ENCODE measurements at places on chromosomes 6 and 20.

DNA sequence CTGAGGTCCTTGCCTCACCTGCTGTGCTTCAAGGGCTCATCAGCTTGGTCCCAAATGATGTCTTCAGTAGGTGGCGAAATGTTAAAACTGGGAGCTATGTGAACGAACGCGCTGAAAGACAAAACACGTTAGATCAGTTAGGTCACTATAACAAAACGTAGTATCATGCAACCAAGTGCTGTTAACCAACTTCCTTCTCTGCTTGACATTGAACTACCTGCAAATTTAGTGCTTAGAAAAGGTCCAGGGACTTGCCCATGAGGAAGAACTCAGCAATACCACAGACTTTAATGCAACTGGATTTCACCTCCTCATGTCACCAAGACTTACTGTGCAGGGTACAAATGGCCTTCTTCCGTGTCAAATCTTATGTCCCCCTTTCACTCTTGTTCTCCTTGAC is 24.8 kb downstream of the BACH2 start:
- DNase-seq = no peak

GRCh38 chr6:35469751-35470662 is 1.8 kb downstream of the RPL10A start:
- no peak for DNase-seq

GRCh38 chr6:24646771-24647170 is 780 bp upstream of the KIAA0319 start:
- DNase-seq = no peak

DNA sequence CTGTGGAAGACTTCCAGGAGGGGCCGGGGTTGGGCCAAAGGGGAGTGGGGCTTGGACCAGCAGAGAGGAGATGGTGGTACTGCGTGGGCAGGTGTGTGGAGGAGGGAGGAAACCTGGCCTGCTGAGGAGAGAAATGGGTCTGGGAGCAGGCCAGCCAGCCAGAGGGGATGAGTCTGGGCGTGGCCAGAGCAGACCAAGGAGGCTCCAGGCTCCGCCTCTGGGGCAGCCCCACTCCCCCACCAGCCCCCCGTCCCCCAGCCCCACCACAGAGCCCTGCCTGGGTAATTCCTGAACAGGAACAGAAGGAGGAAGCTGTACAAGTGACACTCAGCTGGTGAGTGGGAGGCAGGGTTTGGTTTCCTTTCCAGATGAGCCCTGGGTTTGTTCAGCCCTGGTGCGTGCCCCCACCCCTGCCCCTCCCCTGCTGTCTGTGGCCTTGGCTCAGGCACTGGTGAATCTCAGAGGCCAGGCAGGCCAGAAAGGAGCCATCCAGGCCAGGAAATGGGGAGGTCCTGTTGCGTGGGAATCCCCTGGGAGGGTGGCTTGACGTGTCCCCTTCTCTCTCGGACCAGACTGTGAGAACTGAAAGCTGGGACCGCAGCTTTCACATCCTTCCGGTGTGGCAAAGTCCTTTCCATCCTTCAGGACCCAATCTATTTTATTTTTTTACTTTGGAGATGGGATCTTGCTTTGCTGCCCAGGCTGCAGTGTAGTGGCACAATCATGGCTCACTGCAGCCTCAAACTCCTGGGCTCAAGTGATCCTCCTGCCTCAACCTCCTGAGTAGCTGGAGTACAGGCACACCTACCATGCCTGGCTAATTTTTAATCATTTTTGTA is 9.4 kb upstream of the SRC start:
- peak; percentile 23 for DNase-seq

GRCh38 chr20:38108438-38108985 is 56.6 kb downstream of the TGM2 start:
- DNase-seq = no peak

GRCh38 chr20:23087587-23088251 is 1.6 kb upstream of the CD93 start:
- no peak for DNase-seq

- DNase-seq = no peak
Measured at GRCh38 chr6:36613200-36613995, 19.2 kb downstream of the SRSF3 start.

- no peak for DNase-seq
Measured at GRCh38 chr20:32527447-32528055, 57.6 kb downstream of the NOL4L start.

- no peak for DNase-seq
Measured at GRCh38 chr20:38764567-38765318, 16.5 kb downstream of the ACTR5 start.

DNA sequence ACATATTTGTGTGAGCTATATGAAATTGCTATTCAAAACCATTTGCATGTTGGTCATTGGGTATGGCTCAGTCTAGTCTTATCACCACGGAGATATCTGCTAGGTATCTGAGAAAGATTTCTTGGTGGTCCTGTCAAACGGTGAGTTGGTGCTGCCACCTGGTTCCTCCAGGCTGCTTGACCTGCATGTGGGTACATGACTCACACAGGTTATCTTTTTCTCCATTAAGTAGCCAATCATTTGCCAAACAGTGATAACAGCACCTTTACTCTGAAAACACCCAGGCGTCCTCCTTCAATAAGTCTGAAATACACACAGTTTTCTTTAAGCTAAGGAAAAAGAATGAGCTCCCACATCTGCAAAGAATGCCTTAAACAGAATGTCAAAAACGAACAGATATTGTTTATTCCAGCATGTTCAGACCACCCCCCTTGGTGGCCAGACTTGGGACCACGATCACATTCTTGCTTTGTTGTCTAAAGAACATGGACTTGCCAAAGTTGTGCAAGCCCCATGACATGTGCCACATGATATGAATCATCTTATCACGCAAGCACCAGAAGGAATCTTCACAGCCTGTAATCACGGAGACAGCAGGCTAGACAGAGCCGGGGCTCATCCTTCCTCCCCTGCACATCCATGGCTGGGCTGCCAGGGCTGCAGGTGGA is 200.7 kb upstream of the THBS2 start:
- no peak for DNase-seq

DNA sequence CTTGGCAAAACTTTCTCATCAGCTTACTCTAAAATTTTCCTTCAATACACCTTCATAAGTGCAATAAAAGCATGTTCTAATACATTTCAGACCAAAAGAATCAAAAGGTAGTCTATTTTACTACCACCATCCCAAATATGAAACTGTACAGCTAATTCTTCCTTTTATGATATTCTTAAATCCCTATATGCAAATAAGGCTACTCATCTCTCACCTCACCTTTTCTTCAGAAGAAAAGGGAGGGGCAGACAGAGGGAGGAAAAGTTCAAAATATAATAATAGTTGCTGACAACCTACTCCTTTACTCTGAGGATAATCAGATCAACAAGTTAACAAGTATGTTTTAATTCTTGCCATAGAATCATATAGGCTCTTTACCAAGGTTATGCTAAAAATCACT is 7.4 kb downstream of the C6orf120 start:
- no peak for DNase-seq

DNA sequence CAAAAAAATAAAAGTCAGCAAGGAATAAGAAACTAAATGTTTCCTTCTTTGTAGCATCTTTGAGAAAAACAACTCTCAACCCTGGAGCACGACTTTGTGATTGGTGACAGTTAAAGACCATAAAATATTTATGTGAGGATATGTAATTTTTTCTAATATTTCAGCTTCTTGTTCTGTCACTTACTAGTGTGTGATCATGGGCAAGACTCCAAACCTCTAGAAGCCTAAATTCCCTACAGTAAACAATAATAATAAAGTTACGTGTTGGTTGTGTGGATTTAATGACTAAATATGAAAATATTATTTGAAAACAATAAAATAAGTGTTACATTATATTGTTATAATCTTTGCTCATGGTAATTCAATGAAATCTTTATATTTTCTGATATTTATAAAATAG is 735.6 kb upstream of the MARCKS start:
- no peak for DNase-seq

- DNase-seq = no peak
Measured at GRCh38 chr20:38766071-38766470, 17.8 kb downstream of the ACTR5 start.

DNA sequence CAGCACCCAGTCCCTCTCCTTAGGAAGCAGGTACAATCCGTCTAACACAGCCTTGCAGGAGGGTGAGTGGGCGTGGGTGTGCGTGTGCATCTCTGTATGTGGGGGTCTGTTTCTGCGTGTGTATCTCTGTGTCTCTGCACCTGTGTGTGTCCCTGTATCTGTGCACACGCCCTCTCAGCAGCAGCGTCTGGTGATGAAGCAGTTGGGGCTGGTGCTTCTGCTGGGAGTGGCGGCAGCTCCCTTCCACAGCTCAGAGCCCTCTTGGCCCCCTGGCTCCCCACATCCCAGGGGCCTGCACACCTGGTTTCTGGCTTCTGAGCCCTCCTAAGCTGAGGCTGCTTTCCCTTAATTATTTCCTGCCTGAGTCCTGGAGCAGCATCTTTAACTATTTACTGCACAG is 49.5 kb upstream of the CCDC167 start:
- DNase-seq = no peak

GRCh38 chr20:23126281-23127061 is 40.3 kb upstream of the CD93 start:
- no peak for DNase-seq

DNA sequence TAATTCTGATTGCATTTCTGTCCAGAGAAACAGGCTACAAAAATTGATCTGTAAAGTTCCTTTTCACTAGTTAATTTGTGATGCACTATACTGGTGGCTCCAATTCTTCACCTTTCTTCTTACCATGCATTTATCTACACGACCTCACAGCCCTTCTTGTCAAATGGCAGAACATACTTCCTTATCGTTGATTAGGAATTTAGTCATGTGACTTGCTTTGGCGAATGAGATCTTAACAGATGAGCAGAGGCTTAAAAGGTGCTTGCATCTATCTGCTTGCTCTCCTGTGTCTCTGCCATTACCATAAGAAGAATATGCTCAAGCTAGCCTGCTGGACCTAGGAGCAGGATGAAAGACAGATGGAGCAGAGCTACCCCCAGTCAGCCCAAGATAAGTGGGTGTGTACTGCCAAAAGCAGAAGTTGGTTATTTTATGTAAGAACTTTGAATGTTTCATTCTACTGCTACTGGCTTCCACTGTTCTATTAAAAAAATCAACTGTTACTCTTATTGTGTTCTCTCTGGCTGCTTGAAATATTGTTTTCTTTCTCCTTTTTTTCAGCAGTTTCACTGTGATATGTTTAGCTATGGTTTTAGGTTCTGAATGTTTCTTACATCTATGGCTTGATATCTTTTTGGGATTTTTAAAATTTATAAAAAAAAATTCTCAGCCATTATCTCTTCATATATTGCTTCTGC is 40.2 kb upstream of the RBM24 start:
- DNase-seq = no peak

DNA sequence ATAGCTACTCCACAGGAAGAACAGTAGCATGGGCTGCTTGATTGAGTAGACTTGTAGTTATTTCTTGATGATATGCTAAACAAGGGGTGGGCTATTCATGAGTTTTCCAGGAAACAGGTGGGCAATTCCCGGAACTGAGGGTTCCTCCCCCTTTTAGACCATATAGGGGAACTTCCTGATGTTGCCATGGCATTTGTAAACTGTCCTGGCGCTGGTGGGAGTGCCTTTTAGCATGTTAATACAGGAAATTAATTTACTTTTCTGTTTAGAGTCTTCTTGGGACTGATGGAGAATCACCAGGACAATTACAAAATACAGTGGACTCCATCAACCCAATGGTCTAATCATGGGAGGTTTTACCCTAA is 22.7 kb downstream of the CYP24A1 start:
- DNase-seq = no peak

DNA sequence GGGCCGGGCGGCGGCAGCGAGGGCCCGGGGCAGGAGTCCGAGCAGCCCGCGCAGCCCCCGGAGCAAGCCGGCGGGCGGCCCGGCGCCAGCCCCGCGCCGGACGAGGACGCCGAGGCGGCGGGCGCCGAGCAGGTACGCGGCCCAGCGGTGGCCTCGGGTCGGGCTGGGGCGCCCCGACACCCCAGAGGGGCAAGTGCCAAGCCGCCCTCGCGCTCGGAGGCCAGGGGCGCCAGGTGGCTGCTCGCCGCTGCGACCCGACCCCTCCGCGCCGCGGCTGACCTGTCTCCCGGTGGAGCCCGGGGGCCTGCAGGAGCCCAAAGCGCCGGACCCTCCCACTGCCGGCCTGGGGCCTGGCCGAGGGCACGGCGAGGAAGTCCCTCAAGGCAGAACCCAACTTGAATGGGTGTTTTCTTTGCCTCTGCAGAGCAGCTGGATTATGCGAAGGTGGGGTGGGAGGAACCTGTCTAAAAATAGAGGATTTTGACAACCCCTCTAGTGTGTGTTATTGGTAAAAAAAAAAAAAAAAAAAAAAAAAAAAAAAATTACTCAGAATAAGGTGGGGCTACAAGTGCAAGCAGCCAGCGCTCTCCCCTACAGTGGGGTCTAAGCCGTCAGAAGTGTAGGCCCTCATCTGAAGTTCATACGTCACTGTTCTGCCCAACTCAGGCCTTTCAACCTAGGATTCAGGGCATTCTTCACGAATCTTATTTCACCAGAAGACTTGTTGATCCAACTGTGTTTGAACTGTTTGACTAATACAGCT is 609 bp downstream of the OGFRL1 start:
- DNase-seq = peak; percentile 50

DNA sequence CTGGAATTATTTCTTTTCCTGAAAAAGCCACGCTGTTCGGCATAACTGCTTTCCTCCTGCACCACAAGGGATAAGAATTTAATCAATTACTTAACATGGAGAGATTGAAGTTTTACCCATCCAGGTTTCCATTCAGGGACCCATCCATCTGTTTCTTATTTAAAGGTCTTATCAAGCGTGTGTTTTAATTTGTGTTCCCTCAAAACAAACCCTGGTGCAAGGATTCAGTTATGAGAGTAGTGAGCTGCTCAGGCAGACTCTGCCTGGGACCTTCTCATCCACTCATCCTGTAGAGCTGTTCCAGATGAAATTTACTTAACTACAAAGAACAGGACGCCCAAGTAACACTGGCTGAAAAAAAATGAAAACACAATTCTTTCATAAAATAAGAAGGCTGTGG is 97.8 kb downstream of the BANF2 start:
- no peak for DNase-seq

- DNase-seq = no peak
Measured at GRCh38 chr6:37242429-37243052, 15.0 kb upstream of the TBC1D22B start.

GRCh38 chr6:7204726-7205125 is 97.0 kb downstream of the RREB1 start:
- no peak for DNase-seq

DNA sequence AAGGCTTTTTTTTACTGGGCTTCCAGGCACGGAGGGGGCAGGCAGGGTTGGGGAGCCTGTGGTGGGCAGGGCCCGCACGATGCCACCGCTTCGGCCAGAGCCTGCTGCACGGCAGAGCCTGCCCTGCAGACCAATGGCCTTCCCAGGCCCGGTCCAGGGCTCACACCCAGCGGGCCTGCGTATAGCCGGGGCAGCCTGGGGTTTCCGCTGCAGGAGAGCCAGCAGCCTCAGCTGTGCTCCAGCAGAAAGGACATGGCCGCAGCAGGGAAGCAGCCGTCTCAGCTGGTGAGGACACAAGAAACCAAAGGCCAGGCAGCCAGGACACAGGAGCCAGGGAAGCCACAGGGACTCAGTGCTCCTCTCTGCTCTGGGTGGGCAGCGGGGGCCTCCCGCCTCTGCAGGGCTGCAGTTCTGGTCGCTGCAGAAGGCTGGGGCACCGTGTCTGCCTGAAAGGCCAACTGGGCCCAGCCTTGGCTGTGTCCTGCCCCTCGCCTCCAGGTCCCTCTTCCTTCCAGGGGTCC is 90.6 kb downstream of the TTLL2 start:
- no peak for DNase-seq

GRCh38 chr6:63882208-63882607 is 246.6 kb downstream of the PHF3 start:
- DNase-seq = no peak

All from CD8-positive, alpha-beta T cell (primary cell).